H1 (cell line): ENCODE measurements at places on chromosomes 1 and 21. TPM values are rescaled to one million over a fixed set of nuclear protein-coding genes. Genes with fewer than 3 reads are reported as not detected.
A peak's percentile ranks its signal among the peaks of the same experiment; 100 is the strongest.

Gene CDK18
- 40.9 and 44.0 TPM in 2 replicates for total RNA-seq

Gene EDARADD
- 6.1 and 7.0 TPM in 2 replicates for total RNA-seq

DNA sequence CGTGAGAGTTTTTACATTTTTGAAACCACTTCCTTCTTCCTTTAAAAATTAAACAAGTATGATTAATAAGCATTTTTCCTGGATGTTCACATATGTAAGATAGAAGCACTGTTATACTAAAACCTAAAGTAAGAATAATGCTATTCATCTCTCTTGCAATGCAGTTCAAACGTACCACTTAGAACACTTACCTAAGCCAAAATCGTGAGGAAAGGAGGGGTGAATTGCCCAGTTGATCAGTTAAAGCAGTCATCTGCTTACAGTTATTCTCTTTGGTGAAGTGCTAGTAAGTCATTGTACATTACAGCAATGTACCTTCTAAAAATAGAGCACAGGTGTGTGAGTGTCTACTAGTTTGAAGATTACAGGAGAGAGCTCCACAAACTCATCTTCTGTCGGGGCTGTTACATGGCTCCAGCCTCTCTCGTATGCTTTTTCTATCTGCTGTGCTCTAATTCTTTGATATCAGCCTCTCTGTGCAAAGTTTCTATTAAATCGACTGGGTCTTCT, 3.4 kb downstream of the NCAM2 start:
- H3K4me1 ChIP-seq = peaks cover 12% of the 10 kb centered on the region
- no peak overlapping the region for H3K4me3 ChIP-seq
- no peaks in the 10 kb centered on the region for H3K36me3 ChIP-seq
- no peak for DNase-seq
- no peak overlapping the region for H3K27ac ChIP-seq

Gene SPRR3
- total RNA-seq = not detected in 2 replicates

Gene MPL
- total RNA-seq = not detected in 2 replicates

DNA sequence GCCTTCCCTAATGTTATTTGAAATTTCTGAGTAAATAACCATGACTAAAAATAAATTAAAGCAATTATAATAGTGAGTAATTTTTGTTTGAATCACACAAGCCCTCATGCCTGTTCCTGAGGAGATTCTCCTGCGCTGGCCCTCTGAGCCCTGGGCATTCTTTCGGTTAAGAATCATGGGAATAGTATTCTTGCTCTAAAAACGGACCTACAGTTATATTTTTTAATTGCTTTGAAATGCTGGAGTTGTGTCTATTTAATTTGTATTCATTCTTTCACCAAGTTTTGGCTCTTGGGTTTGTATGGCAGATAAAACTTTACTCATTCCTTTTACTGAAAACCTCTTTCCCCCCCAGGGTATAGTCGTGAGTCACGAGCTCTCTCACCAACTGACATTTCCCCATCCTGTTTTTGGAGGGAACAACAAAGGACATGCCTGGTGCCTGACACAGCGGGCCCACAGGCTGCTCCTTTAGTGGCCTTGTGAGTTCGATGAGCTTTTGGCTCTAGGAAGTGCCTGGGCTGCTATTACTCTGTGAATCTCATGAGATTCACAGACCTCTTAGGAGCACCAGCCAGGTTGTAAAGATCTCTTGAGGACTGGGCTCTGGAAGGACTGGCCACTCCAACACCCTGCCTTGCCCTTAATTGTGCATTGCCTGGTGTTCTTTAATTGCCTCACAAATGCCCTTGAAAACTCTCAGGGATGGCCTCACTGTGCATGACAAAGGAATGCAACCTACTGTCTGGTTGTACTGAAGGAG, 58.6 kb downstream of the DDR2 start:
- no peak overlapping the region for H3K4me3 ChIP-seq
- no peaks in the 10 kb centered on the region for H3K27me3 ChIP-seq
- DNase-seq = peak; percentile 36
- H3K27ac ChIP-seq = no peak overlapping the region
- no peaks in the 10 kb centered on the region for H3K36me3 ChIP-seq

DNA sequence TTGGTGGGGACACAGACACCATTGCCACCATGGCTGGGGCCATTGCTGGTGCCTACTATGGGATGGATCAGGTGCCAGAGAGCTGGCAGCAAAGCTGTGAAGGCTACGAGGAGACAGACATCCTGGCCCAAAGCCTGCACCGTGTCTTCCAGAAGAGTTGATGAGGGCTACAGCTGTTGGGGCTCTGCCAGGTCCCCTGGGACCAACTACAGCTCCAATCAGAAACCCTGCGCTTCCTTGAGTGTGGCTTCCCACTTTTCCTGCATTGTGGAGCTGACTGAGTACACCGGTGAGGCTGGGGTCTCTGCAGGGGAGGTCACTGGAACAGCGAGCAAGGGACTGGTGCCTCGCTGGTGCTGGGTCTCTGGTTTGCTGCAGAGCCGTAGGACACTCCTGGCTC, 4.5 kb downstream of the ADPRS start:
- no peak overlapping the region for H3K27ac ChIP-seq
- no peak for DNase-seq
- H3K27me3 ChIP-seq = no peaks in the 10 kb centered on the region
- H3K36me3 ChIP-seq = peaks cover 37% of the 10 kb centered on the region

Gene CAMK1G
- 0.38 and 1.0 TPM in 2 replicates for total RNA-seq
